Gastroesophageal sphincter (tissue), 4 donors: ENCODE measurements at places on chromosomes 3 and 15. TPM values are rescaled to one million over a fixed set of nuclear protein-coding genes. Genes with fewer than 3 reads are reported as not detected.

DNA sequence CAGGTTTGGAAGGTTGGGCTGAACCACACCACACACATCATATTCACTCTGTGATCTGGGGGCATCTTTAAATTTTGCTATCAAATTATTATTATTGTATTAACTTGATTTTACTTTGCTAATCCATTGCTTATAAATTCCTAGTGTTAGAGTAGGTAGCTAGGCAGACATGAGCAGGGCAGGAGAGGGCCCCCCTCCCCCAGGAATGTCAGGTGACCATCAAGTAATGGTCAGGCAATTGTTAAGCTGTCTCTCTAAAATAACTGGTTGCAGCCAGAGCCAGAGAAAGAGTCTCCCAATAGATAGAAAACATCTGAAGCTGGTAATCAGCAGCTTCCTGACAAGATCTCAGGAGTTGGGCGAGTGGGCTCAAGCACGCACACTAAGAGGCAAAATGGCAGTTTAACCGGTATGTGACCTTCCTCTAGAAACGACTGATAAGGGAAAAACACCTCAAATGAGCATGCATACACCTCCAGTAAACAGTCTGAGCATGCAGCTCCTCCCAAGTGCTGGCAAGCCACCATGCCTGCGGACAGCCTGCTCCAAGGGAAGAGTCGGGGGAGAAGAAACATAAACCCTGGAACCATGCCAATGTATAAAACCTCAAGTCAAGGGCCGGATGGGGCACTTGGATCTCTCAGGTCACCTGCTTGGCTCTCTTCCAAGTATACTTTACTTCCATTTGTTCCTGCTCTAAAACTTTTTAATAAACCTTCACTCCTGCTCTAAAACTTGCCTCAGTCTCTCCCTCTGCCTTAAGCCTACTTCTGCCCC lies 3.1 kb upstream of the CXCR6 start:
- no peak for ATAC-seq

DNA sequence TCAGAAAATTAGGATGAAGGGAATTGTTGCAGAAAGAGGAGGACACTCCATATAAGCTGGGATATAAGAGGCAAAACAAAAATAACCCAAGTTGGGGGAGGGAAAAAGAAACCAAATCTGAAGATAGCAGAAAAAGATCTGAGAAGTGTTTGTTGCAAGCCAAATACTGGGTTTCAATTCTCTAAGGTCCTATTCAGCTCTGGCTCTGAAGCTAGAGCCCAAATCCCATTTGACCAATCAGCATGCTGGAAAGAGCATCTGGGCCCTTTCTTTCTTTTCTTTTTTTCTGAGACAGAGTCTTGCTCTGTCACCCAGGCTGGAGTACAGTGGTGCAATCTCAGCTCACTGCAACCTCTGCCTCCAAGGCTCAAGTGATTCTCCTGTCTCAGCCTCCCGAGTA lies 17.3 kb downstream of the IGDCC3 start:
- ATAC-seq, result no peak

DNA sequence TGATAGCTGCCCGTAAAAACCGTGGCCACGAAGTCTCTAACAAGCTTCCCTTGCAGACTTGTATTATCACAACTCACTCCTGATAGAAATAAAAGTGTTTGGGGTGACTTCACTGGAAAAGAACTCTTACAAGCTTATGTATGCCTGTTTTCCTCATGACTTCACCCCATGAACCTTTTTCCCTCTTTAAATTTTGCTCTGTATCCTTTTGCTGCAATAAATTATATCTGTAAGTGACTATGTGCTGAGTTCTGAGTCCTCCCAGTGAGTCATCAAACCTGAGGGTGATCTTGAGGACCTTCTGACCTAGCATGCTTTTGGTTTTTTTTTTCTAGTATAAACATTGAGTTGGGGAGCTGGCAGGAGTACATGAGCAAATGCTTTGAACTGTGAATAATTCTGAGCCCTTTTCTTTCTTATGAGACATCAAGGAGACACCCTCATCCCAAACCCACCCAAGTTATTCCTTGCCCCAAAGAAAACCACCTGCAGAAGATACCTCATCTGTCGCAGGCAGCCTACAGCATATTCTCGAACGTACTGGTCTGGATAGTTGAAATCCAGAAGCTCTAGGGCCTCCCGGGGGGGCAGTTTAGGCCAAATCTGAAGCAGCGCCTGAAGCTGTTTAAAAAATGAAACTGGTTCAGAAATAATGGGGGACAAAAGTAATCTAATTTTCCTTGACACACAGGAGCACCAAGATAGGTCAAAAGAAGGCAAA lies 85.9 kb downstream of the FAIM start:
- ATAC-seq, result no peak

RHOV gene
- total RNA-seq, result not detected

KNG1 gene
- not detected for total RNA-seq

FES gene
- 40.5 TPM for total RNA-seq
